ENCODE measurements at places on chromosomes 13 and 19.

DNA sequence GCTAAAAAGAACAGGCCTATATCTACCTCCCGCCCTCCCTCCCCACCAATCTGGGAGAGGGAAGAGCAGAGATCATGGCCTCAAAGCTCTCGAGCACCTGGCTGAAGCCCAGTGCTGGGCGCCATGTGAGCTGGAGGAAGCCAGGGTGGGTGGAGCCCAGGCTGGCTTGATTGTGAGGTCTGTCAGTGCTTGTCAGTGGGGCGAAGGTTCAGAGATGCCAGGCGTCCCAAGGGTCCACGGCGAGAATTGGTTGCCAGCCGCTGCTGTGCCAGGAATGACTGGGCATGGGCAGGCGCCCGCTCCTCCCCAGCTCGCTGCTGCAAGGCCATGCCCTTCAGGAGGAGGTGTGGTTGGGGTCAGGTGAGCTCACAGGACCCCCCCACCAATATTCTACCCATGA lies 11.5 kb downstream of the BEST2 start:
- no peak for DNase-seq

DNA sequence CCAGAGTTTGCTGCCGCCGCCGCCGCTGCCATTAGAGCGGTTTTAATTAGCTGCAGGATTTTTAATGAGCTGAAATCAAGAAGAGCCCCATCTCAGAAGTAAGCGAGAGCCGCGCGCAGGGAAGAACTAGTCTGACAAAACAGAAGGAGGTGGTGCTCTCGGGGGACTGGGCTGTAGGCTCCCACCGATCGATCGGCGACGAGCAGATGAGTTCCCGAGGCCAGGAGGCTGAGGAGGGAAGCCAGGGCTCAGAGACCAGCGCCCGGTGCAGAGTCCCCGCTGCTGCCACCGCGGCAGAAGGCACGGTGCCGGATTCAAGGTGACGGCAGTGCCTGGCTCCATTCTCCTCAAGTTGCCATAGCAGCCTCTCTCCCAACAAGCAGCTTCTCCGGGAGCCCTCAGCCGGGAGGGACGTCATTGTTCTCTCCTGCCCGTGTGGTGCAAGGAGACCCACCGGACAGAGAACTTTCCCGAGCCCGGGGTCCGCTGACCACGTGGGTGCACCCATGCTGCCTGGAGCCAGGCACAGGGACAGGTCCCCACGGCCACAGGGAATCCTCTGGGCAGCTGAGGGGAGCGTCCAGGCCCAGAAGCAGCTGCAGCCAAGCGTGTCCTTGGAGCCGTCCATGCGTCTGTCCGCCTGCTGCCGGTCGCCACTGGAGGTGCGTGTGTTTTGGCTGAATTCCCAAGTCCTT lies 62.9 kb downstream of the CHST8 start:
- DNase-seq = no peak

DNA sequence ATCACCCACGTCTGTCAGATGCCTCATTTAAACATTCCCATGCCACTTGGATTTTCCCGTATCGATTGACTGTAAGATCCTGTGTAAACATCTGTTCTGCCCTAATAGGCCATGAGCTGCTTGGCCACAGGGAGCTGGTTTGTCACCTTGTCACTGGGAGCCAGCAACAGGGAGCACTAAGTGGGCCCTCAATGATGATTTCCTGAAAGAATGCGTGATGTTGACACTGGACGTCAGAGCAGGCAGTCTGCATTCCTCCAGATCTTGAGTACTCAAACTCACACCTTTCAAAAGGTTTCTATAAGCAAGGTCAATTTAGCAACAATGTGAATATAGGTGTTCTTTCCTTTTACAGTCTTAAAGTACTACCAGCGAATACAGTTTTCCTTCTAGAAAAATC lies 78.8 kb downstream of the TUBGCP3 start:
- DNase-seq = no peak

DNA sequence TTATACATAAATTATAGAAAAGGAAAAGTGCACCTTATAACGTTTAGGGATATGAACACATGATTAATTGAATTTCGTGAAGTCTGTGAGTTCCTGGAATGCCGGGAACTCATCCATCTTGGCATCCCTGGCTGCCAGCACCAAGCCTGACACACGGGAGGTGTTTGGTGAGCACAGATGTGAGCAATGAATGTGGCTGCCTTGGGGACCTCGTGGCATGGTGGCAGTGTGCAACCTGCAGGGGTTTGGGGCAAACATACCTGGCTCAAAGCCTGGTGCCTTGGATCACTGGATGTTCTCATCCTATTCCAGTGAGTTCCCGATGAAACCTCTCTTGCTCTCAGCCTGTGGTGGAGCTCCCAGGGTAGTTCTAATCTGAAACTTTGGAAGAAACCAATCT lies 10.4 kb upstream of the MAP2K2 start:
- no peak for DNase-seq

GRCh38 chr13:99314640-99315176 lies 7.5 kb upstream of the GPR183 start:
- DNase-seq = peak; percentile 57

DNA sequence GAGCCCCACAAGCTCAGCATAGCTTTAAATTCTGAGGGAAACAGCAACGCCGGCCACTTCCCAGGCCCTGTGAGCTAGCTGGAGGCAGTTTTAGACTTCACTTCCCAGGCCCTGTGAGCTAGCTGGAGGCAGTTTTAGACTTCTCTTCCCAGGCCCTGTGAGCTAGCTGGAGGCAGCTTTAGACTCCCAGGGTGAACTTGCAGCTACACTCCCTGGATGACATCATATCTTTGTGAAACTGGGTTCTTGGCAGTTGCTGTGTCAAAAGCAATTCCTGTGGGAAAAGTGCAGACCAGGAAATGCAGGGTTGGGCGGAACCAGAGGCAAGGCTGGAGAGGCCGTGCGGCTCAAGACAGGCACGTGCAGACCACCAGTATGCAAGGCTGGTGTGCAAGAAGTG lies 12.7 kb downstream of the SOX1 start:
- DNase-seq = no peak

DNA sequence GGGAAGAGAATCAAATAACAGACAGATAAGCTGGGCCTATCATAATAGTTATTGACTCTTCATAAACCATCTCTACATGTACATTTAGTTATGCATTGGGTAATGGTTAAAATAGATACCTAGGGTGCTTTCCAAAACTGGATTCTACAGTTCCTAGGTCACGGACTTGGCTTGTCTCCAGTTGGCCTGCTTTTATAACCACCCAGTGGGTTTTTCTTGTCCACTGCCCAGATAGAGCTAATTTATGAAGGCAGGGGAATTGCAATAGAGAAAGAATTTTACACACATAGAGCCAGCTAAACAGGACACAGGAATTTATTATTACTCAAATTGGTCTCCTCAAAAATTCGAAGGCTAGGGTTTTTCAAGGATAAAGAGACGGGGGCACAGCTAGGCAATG lies 97.3 kb downstream of the FAM216B start:
- no peak for DNase-seq

- DNase-seq = no peak
These were observed 29.1 kb upstream of the TSC22D1 start for GRCh38 chr13:44605275-44605674.

- DNase-seq = no peak
These were observed 3.8 kb downstream of the DBP start for GRCh38 chr19:48633148-48634035.

GRCh38 chr13:80510686-80511085 lies 169.8 kb upstream of the SPRY2 start:
- DNase-seq = no peak

DNA sequence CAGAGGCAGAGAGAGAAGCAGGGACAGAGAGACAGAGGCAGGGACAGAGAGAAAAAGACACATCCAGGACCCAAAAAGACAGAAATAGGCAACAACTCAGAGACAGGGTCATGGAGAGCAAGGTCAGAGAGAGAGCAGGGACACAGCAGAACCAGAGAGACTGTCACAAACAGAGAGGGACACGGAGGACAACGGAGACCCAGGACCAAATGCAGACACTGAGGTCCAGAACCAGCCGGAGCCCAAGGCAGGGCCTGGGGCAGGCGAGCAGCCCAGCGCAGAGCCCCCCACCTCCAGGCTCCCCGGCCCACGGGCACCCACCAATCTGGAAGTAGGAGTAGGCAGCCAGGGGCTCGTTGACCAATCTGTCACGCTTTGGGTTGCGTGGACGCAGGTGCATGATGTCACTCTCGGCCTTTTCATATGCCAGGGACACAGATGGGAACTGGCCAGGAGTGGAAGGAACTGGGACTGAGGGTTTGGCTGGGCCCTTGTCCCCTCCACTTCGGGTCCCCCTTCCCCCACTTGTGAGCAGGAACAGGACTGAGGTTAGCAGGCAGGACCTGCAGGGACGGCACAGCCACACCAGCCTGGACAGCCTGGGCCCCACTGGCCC lies 8.1 kb downstream of the TMEM147 start:
- DNase-seq = no peak

GRCh38 chr19:58086825-58087710 lies 11.0 kb downstream of the ZSCAN18 start:
- DNase-seq = no peak

DNA sequence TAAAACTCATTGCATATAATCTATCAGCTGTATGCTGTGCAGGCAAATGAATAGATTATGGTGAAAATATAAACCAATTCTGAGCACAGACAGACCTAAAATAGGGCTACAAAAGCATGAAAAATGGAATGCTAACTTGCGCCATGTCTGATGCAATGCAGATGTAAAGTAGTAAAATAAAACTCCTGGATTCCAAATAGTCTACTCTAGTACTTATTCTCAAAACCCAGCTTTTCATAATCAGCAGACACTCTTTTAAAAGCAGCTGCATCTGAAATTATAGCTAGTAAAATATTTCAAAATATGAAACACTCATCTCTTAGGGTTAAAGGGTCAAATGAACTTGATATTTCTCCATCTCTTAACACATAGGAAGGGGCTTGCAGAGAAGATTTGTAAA lies 4.7 kb upstream of the POMP start:
- DNase-seq = no peak

DNA sequence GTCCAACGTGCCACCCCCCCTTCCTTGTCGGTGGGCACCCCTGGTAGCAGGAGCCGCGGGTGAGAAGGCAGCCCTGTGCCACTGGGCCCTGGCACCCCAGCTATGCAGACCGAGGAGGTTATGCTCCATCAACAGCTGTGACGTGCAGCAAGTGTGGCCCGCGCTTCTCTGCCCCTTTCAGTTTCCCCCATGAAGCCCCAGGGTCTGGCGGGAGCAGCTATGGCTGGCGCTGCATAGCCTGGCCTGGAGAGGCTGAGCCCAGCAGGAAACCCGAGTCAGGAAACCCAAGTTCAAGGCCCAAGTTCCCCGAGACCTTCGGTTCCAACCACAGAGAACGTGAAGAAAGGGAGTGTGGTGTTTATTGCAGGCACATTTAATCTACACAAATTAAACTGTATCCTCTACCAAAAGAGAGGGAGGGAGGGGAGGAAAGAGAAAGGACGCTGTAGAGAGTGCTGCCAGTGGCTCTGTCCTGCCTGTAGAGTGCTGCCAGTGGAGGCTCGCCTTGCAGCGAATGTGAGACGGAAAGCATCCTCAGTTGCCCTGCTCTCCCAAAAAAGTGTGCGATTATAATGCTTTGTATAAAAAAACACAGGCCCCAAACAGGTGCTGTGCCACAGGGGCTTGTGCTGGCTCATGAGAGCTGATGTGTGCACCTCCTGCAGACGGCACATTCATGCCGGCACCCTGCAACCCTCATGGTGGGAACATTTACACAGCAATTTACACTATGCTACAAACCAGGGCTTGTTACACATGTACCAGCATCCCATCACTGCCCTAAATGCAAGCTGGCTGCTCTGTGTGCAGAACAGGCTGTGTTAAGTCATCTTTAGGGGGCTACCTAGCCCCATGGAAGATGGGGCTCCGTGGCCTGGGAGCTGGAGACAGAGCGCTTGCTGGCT lies 16.3 kb downstream of the POP4 start:
- DNase-seq = no peak

- no peak for DNase-seq
These were observed 80.0 kb upstream of the FREM2 start for GRCh38 chr13:38606699-38607535.

DNA sequence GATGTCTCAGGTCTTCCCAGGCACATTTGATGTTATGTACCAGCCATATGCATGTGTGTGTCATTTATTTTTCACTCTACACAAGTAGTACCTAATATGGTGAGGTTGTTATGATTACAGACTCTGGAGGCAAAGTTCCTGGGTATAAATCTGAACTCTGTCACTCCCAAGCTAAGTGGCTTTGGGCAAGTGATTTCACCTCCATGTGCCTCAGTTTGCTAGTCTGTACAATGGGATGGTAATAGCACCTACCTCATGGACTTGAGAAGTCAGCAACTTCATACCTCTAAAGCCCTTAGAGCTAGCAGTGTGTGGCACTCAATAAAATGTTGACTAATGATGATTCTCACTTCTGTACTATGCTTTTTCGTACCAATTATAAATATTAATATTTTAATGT lies 3.9 kb upstream of the CATSPERG start:
- DNase-seq = no peak

DNA sequence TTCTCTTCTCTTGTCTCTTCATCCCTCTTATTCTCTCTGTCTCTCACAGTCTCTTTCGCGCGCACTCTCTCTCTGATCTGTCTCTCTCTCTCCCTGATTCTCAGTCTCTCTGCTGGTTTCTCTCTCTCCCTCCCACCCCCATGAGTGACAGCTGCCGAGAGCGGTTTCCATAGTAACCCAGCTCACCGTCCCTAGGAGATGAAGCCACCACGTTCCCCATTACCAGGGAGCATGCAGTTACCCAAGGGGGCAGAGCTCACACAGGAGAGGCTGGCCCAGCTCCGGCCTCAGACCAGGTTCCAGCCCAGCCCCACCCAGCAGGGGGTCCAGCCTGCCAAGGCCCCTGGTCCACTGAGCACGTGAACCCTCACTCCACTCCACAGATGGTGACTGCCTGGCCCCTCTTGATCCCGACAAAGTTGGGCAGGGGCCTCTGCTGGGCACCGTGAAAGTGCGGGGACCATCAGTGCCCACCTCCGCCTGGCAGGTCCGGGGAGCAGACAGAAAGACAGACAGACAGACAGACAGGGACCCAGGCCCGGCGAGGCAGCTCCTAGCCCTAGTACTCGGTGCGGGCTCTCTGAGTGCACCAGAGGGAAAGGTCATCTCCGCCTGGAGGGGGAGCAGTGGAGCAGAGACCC lies 50.6 kb downstream of the CELF5 start:
- DNase-seq = no peak

GRCh38 chr13:92553470-92554114 lies 673.0 kb upstream of the GPC6 start:
- no peak for DNase-seq

GRCh38 chr13:77417897-77418296 lies 91.0 kb upstream of the MYCBP2 start:
- no peak for DNase-seq

DNA sequence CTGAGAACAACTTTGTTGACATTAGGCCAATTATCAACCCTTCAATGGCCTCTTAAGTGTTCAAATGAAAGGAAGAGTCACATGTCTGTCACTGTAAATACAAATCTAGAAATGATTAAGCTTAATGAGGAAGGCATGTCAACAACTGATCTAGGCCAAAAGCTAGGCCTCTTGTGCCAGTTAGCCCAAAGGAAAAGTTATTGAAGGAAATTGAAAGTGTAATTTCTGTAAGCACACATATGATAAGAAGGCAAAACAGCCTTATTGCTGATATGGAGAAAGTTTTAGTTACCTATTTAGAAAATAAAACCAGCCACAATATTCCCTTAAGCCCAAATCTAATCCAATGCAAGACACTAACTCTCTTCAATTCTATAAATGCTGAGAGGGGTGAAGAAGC lies 604.7 kb downstream of the SLITRK6 start:
- DNase-seq = no peak

GRCh38 chr13:113477724-113478123 lies 12.8 kb downstream of the DCUN1D2 start:
- DNase-seq = no peak

All from stimulated activated CD4-positive, alpha-beta T cell treated with anti-CD3 and anti-CD28 coated beads, Interleukin-12 subunit alpha, Interleukin-12 subunit beta, amount 100 ng/mL, for 24 hours (primary cell).